NCI-H510A treated with DMSO at 0.1 percent for 48 hours (cell line): ENCODE measurements at places on chromosomes 5 and 9.
A peak's percentile ranks its signal among the peaks of the same experiment; 100 is the strongest.

DNA sequence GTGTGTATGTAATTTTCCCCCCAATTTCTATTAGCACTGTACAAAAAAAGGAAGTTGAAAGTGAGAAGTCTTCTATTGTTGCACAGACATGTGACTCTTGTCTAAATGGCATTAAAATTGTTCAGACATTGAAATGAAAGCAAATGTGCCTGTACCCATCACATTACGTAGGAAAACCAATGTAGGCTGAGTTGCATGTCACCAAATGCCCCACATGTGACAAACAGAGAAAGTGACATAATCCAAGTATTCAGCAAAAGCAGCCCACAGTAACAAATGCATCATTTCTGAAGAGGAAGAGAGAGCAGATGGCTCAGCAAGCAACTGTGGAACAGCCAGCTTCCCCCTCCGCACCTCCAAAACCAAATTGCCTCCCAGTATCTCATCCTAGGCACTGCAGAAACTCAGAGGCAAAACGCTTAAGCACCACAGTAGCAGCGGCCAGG is 161.5 kb upstream of the NR4A3 start:
- DNase-seq: no peak

DNA sequence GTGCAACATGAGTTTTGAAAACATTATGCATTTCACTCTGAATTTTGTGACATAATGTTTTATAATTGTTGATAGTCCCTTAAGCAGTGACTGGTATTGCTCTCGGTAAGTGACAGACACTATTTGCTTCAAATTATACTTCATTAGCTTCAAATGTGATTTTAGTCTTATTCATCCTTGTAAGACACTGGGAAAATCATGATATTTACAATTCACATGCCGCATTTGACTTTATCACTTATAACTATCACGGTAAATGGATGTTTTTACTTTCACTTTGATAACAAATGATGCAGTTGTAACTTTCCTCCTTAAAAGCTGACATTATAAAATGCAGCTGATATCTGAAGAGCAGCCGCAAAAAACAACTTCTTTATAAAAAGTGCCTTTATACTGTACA is 44.1 kb upstream of the ITGA2 start:
- no peak for DNase-seq

- DNase-seq: no peak
These were observed 15.2 kb downstream of the FBXL7 start for GRCh38 chr5:15515229-15515628.

DNA sequence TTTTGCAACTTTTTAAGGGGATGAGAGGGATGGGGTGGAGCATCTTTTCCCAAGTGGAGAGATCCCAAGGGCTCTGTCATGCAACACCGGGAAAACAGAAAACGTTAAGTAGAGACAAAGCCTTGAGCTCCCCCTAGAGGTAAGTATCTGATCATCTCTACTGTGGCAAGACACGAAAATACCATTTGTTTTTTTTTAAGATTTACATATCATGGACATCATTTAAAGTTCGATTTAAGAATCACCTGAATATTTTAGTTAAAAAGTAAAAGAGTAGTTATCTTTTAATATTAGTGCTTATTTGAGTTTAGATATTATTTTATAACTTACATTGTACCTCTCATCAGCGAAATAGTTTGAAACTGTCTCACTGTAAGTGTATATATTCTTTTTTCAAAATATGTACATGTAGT is 200.4 kb downstream of the LRRC70 start:
- peak; percentile 76 for DNase-seq

GRCh38 chr9:101791938-101792337 is 53.5 kb upstream of the GRIN3A start:
- DNase-seq: peak; percentile 50

DNA sequence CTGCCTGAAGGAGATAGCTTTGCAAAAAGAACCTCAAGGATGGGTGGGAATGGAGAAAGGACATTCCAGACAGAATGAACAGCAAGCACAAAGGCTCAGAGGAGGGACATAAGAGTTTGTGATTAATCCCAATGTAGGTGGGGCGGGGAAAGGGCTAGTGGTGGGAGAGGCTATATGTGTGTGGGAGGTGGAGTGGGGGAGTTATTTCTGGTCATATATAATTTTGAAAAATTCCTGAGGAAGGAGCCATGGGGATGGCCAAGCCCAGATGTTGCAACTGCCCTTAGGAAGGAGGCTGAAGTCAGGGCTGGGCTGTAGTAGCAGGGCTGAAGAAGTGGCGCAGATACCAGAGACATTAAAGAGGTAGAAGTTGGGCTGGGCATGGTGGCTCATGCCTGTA is 13.4 kb upstream of the CCL27 start:
- DNase-seq: no peak

GRCh38 chr5:144131261-144131660 is 39.2 kb downstream of the YIPF5 start:
- DNase-seq: no peak

DNA sequence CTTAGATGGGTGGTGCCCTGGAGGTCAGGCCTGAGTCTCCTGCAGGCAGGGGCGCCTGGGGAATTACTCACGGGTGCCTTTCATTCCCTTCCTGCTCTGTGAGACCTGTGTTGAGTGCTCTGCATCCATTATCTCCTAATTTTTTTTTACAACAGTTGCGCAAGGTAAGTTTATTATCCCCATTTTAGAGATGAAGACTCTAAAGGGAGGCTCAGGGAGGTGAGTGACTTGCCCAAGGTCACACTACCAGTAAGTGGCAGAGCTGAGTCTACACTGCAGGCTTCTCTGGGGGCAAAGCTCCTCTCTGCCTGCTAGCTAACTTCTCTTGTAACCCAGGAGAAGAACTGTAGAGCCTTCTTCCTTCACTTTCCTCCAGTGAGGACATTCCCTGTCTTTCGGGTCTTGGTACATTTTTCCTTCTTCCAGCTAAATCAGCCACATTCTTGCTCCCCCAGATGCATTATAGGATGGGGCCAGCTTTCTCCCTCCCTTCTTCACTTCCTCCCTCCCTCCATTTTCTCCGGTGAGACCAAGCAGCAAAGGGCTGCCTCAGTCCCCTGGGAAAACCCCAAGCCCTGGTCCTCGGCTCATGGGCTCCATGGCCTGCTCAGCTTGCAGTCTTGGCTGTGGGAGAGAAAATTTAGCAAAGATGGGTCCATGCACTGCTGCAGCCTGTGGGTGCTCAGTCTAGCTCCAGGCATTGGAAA is 1.8 kb downstream of the PRR7 start:
- DNase-seq: no peak

GRCh38 chr9:135612981-135613910 is 26.1 kb downstream of the GLT6D1 start:
- DNase-seq: no peak
